ENCODE measurements at places on chromosomes 13 and 19. TPM values are rescaled to one million over a fixed set of nuclear protein-coding genes. Genes with fewer than 3 reads are reported as not detected.

The GGACT gene
- 0.49 TPM for total RNA-seq

The ZNF729 gene
- under 0.01 TPM for total RNA-seq

The SMIM24 gene
- 0.25 TPM for total RNA-seq

The CGB8 gene
- total RNA-seq = not detected

The RGS9BP gene
- total RNA-seq = 0.49 TPM

The DBP gene
- total RNA-seq = 3.0 TPM

The TMEM150B gene
- total RNA-seq = not detected

The SIGLEC8 gene
- total RNA-seq = 1.2 TPM

All from temporal lobe (tissue), 4 donors.